ENCODE measurements at places on chromosomes 4 and X.

DNA sequence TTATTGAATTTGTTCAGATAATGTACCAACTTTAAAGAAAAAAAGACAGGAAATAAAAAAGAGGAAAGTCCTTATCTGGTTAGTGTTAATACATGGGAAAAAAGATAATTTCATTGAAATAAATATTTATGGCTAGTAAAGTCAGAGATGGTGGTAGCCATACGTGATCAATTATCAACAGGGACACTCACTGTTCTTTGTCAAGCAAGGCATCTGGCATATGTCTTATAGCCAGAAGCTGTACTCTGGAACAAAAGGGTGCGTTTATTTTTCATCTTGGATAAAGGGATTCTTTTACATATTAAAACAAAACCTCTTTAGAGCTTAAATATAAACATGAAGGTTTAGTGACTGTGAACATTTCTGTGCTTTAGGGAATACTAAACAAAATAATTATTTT is 26.7 kb downstream of the HDX start:
- DNase-seq: no peak

GRCh38 chr4:37393889-37394288 is 149.3 kb downstream of the NWD2 start:
- no peak for DNase-seq

DNA sequence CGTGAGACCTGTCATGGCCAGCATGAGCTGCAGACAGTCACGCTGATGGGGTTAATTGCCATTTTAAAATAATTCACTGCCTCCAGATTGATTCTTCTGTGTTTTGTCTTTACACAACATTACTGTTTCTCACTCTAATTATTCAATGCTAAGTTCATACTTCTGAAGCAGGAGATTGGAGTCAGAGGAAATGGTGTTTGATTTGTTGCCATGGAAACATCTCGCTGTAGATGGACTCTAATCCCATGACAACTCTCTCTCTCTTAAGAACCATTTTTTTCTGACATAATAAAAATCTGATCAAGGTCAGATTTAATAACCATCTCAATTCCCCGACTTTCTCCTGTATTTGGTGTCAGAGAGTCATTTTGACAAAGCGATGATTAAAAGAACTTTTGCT is 209.0 kb downstream of the IDS start:
- no peak for DNase-seq

DNA sequence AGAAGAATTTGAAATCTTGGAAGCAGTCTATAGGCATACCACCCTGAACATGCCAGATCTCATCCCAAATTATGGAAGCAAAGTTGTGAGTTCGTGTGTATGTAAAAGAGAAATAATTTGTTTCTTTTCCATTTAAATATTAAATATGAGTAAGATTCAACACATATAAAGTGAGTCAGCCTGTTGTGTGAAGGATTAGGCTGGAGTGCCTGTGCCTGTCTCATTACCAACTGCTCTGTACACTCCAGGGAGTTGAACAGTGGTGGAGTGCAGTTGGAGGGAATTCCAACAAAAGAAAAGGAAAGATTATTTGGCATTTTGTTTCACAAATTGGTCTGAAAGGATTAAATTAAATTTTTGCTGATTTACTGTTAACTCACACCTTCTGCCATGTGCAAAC is 435.6 kb downstream of the FAT4 start:
- DNase-seq: no peak

- DNase-seq: no peak
Observed at GRCh38 chr4:26839534-26839951, 21.1 kb upstream of the STIM2 start.

DNA sequence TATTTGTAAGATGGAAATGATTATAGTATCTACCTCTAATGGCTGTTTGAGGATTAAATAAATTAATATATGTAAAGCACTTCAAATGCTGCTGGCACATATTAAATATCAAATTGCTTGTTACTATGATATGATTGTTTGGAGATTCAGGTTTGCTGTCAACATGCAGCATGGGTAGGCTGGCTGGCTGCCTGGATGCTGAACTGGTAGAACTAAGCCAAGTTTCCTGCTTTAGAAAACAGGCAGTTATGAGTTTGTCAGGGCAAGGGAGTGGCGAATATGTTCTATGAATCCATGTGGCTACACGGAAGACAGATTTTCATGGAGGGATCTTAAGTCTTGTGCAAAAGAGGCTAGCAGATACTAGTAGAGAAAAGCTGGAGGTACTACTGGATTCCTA is 239.6 kb downstream of the GBA3 start:
- DNase-seq: no peak

DNA sequence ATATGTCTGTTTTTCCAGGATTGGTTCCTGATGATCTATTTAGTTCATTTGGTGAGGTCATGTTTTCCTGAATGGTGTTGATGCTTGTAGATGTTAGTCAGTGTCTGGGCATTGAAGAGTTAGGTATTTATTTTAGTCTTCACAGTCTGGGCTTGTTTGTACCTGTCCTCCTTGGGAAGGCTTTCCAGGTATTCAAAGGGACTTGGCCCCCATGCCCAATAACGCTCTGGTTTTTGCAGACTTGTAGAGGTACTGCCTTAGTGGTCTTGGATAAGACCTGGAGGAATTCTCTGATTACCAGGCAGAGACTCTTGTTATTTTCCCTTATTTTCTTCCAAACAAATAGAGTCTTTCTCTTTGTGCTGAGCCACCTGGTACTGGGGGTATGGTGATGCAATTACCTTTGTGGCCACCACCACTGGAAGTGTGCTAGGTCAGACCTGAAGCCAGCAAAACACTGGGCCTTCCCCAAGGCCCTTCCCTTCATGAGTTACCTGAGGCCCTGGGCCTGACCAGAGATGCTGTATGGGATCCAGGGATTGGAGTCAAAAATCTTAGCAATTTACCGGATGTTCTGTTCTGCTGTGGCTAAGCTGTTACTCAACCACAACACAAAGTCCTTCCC is 63.3 kb upstream of the RXFP1 start:
- no peak for DNase-seq

- DNase-seq: no peak
Observed at GRCh38 chr4:159296061-159296460, 193.2 kb downstream of the RAPGEF2 start.

GRCh38 chrX:15269120-15269519 is 763 bp downstream of the ASB9 start:
- DNase-seq: no peak

Data from CD8-positive, alpha-beta T cell (primary cell).